Right cardiac atrium (tissue), 5 donors: ENCODE measurements at places on chromosomes 6 and 20.

GRCh38 chr20:44212792-44213191 lies 2.2 kb upstream of the OSER1 start:
- DNase-seq = no peak

DNA sequence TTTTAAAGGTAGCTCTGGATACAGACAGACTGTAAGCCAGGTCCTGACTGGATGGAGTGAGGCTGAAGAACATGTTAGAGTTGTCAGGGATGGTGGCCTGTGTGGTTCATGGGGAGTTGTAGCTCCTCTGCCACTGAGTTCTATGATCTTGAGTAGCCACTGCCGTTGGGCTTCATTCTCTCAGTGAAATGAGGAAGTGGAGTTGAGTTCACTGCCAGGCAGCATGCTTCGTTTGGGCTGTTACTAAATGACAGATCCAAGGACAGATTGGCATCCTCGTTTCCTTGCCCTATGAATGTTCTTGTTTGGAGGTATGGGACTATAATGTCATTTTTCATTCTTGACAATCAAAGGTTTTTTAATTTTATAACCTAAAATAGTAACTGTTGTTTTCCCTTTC lies 37.2 kb downstream of the SCAND1 start:
- no peak for DNase-seq

DNA sequence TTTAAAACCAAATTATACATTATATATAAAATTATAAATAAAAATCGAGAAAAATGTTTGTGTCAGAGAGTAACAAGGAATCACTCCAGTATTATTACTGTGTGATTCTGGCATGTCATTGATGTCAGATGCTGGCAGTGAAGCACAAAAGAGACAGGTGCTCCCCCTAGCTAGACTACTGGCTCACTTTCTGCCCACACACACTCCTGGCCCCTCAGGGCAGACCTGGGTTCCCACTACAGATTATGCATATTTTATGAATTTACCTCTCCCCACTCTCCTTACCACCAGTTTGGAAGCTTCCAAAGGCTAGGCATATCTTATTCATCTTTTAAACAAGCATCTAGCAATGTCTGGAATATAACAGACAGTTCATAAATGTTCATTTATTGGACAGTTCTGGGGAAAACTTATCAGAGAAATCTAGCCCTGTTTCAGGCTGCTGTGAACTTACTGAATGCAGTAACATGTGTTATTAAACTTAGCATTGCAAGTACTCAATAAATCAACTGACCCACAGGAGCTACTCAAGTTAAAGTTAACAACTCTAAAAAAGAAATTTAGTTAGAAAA lies 12.8 kb downstream of the SNX3 start:
- DNase-seq = no peak

- DNase-seq = no peak
These were observed 174.9 kb downstream of the FRK start for GRCh38 chr6:115885636-115886366.

DNA sequence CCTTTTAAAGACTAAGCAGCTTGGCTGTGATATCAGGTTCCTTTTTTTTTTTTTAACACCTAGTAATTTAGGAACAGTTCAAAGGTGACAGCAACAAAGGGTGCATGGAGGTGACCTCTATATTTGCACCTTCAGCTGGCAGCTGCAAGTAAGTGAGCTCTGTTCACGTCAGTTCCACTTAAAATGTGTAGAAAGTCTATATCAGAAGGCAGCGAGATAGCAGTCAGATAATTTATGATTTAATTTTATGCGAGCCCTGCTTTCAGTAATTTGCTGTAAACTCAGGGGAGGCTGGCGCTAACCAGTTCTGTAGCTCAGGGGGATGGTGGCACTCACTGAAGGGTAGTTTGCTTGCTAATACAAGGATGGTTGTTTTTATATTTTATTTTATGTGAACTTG lies 602.8 kb upstream of the MMS22L start:
- no peak for DNase-seq

GRCh38 chr6:1255636-1256365 lies 56.1 kb upstream of the FOXQ1 start:
- DNase-seq = no peak

GRCh38 chr6:16493802-16494201 lies 255.4 kb downstream of the GMPR start:
- no peak for DNase-seq

DNA sequence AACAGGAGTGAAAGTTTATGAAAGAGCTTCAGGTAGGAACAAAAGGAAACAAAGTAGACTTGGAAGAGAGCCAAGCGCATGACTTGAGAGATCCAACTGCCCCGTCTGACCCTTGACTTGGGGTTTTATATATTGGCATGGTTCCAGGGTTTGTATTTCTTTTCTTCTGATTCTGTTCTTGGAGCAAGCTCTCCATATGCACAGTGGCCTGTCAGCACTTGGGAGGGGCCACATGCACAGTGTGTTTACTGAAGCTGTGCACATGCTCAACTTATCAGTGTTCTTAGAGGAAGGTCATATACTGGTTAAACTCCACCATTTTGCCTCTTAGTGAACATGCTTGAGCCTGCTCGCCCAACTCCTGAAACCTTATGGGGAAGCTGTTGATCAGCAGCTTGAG lies 953.7 kb downstream of the TFAP2A start:
- no peak for DNase-seq

DNA sequence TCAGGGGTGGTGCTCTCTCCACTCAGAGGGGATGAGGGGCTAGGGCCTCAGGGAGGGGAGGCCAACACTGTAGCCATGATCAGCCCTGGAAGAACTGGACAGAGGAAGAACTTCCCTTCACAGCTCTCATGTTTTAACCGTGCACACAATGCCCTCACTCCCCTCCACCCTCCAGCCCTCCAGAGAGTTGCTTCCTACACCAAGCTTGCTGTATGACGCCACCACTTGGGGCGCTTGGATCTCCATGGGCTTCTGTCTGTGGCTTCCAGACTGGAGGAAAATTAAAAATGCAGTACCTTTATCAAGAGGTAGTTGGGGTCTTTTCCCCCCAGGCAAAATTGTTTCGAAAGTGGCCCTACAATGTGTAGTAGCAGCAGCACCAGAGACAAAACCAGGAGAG lies 48.4 kb downstream of the ARHGAP40 start:
- no peak for DNase-seq

GRCh38 chr6:24931718-24932691 lies 3.8 kb downstream of the RIPOR2 start:
- DNase-seq = no peak

- no peak for DNase-seq
These were observed 9.6 kb downstream of the BTNL2 start for GRCh38 chr6:32397252-32397920.

GRCh38 chr6:87095087-87095509 lies at the start of gene CGA:
TSS of gene CGA (minus strand) at chr6:87095106. CDS start at chr6:87088200, 6,906 bp downstream.
- no peak for DNase-seq

- DNase-seq = no peak
These were observed 855.0 kb downstream of the EPHA7 start for GRCh38 chr6:92564376-92564775.

- peak; percentile 88 for DNase-seq
These were observed 39.2 kb downstream of the ZMYND8 start for GRCh38 chr20:47317127-47317895.

DNA sequence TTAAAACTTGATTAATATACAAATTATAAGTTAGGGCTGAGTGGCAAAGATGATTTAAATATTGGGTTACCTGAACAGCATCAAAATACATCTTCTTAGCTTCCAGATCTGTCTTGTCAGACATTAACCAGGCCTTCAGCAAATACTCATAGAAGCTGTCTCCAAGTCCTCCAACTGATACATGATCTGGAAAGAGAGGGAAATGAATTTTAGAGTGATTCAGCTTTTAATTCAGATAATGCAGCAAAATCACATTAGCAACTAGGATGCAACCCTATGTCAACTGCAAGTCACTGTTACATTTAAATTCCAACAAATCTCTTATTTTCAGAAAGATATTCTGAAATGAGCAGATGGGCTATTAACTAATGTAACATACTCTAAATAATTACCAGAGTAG lies 115.2 kb upstream of the FAM184A start:
- no peak for DNase-seq

DNA sequence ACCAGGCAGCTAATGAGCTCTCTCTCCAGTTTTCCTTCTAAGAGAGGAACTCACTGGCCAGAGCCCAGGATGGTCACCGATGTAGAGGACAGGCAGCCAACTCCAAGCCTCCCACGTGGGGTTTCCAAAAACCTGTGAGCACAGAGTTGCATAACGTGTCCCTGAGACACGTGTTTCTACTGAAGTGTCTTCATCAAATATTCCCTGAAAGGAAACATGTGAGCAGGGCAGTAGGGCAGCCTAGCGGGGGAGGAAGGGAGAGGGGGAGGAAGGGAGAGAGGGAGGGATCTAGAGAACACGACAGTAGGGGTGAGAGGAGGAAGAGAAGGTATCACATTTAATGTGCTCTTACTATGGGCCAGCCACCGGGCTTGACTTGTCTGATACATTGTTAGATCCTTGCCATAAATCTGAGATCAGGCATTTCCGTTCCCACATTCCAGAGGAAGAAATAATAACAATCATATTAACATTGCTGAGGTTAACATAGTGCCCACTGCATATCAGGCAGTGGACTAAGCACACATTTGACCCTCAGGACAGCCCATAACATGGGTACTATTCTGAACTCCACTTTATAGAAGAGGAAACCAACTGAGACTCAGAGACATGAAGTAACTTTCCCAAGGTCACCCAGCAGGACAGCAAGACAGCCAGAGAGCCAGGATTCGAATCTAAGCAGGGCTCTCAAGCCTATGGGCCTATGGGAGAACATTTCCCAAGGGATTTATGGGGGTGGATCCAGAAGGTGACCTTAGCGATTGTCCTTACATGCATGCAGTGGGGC lies 4.5 kb upstream of the SYS1 start:
- DNase-seq = peak; percentile 70

DNA sequence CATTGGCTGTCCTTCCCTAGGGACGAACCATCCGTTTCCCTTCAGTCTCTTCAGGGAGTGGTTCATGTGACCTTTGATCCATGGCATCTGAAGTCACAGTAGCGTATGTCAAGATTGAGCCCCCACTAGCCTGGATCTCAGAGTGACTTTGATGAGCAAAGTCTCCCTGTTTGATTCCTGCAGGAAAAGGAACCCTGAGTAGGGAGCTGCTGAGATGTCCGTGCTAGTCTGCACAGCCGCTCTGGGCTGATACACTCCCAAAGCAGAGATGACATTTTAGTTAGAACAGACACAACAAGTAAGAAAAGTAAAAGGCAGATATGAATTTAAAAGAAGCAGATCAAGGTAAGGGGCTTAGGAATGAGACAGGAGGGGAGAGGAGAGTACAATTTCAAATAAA lies 899.4 kb downstream of the C6orf118 start:
- no peak for DNase-seq

DNA sequence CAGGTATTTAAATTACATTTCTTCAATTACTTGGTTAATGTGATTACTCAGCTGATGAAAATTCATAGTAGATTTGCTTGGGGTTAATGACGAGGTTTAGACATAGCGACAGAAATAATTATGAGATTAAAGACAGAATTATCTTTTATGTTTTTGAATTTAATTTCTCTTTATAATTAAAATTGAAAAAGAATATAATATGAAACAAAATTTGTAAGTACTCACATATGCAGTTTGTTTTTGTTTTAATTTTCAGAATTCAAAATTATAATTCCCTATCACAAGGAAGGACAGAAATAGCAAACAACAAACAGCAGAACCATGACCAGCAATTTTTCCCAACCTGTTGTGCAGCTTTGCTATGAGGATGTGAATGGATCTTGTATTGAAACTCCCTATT lies at the start of gene TAAR8:
Gene TAAR8 (plus strand): TSS at position 301 of the 400 bp plus-strand sequence. CDS start 21 bp downstream, at position 322.
- no peak for DNase-seq

DNA sequence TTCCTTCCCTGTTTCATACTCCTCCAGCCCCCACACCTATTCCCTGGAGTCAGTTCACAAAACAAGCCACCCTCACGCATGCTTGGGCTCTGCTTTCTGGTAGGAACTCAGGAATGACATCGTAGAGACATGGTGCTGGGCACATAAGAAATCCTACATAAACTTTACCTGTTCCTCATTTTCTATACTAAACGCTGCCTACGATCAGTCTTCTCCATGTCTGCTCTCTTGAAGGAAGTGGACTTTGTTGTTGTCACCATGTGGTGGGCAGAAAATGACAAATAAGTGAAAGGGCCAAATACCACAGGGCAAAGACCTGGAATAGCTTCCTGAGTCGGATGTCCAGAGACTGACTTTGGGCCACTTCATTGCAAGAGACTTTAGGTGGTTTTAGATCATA lies 10.1 kb downstream of the MYLK4 start:
- no peak for DNase-seq

DNA sequence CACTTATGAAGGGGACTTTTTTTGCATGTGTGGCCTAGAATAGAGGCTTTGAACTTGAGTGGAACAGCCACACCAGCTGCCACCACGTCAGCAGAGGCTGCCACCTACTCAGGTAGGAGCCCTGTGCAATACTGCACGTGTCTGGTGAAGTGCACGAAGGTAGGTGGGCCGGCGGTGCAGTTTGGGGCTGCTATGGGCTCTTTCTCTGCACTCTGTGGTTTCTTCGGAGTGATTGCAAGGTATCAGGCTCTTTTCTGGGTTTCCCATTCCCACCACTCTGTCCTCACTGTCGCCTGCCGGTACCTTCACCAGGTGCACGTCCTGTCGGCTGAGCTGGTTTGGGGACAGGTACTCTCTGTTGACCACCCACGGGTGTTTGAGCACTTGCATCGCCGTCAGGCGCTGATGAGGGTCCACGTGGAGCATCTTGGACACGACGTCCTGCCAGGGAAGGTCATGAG lies 30.8 kb upstream of the MPC1 start:
- DNase-seq = no peak

- DNase-seq = no peak
These were observed 128.9 kb downstream of the SCML4 start for GRCh38 chr6:107695061-107695720.

- peak; percentile 96 for DNase-seq
These were observed 21.3 kb downstream of the TNXB start for GRCh38 chr6:32087574-32088486.

DNA sequence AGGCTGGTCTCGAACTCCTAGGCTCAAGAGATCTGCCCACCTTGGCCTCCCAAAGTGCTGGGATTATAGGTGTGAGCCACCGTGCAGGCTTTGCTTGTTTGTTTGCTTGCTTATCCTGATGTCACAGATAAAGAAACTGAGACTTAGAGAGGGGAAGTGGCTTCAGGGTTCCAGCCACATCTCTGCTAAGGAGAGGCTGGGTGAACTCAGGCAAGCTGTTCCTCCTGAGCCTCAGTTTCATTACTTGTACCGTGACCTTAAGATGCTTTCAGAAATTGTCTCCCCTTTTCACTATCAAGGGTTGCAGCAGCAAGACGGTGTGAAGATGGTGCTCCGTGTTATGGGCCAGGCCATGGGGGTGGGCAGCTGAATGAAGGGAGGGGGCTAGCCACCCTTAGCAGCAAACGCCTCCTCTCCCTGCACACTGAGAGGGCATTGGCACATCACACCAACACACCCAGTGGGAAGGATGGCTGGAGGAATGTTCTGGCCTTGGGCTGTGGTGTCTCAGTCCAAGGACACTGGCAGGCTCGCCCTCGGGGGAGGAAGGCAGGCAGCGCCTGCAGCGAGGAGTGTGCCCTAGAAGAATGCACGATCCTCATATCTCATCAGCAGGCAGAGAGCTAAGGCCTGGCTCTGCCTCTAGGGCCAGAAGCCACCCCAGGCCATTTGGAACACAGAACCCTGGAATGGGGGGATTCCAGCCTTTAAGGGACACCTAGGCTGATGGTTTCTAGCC lies 48.2 kb upstream of the TLDC2 start:
- peak; percentile 77 for DNase-seq

- no peak for DNase-seq
These were observed 98.3 kb downstream of the MACROD2 start for GRCh38 chr20:14093652-14094051.

- DNase-seq = peak; percentile 69
These were observed 34.6 kb downstream of the PPP1R14C start for GRCh38 chr6:150177259-150177951.
